Psoas muscle (tissue), 8 donors: ENCODE measurements at places on chromosomes 3 and 15. TPM values are rescaled to one million over a fixed set of nuclear protein-coding genes. Genes with fewer than 3 reads are reported as not detected.

- DNase-seq, result no peak
Observed at GRCh38 chr3:127803619-127804018, 18.7 kb downstream of the MGLL start.

GRCh38 chr3:188339410-188340295 lies 185.7 kb downstream of the LPP start:
- DNase-seq, result no peak

DNA sequence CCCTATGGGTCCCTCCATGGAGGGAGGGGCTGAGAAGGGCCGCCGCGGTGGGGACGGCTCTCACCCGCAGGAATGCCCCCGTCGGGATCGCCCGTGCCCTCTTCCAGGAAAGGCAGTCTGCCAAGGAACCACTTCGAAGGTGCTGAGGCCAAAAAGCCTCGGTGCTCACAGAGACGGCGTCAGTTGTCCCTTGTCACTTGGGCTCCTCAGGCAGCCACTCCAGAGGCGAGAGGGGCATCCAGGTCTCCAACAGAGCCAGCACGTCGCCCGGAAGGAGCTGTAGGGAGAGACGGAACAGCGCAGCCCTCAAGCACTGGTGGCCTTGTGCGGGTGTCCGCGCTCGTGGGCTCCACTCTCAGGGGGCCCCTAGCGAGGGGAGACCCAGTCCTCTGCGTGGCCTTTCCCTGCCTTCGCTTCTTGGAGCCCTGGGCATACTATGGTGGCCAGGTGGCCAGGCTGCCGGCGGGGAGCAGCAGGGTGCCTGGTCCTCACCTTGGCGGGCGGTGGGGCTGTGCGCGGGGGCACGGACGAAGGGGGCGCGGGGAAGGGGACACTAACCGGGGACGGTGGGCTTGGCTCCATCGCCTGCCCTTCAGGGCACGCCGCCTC lies 994 bp downstream of the MESP1 start:
- no peak for DNase-seq

- DNase-seq, result no peak
Observed at GRCh38 chr3:115806501-115806900, 183.2 kb downstream of the GAP43 start.

GRCh38 chr15:67968564-67968963 lies 85.6 kb upstream of the PIAS1 start:
- DNase-seq, result no peak

- no peak for DNase-seq
Observed at GRCh38 chr3:175598740-175599139, 739.6 kb downstream of the NAALADL2 start.

DNA sequence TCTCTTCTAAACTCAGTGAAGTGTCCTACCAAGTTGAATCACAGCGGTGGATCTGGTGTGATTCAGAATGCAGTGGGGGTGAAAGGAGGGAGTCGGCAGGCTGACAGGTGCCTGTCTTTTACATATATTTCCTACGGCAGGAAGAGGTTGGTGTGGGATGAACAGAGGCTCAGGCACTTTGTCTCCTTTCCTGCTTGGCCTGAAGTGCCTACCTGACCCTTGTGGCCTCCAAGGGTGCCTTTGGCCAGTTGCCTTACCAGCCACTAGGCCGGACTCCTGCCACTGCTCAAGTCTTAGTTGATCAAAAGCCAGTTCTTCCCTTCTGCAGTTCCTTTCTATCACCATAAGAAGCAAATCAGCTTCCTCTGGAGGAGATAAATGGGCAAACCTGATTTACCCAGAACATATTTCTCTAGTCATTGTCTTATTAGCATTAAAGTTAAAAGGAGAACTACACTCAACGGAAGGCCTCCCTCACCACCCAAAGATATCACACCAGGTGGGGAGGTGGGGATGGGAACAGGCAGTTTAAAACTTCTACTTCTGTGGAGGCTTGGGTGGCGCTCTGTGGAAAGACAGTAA lies 52.1 kb downstream of the CRTC3 start:
- no peak for DNase-seq

APOD gene
- 304 TPM for polyA plus RNA-seq

DNA sequence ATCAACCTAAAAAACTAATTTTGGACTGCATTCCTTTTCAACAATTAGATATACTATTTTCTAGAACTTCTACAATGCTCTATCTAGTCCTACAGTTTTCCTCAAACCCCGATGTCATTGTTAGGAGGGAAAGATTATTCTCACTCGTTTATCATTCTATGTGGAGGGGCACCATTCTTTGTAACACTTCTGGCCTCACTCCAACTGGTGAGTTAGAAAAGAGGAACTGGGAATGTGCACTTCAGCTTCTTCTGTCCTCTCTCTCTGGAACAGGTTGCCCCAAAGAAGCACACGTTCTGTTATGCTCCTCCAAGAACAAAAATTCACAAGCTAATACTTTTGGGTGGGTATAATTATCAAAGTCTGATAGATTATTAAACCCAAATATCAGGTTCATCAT lies 137.9 kb downstream of the UACA start:
- no peak for DNase-seq

EXD1 gene
- not detected for polyA plus RNA-seq

SAMMSON gene
- polyA plus RNA-seq, result not detected

GHSR gene
- not detected for polyA plus RNA-seq

- no peak for DNase-seq
Observed at GRCh38 chr3:107521469-107522059, 1.2 kb upstream of the BBX start.

GRCh38 chr15:62653122-62653521 lies 389.4 kb upstream of the TPM1 start:
- no peak for DNase-seq

DNA sequence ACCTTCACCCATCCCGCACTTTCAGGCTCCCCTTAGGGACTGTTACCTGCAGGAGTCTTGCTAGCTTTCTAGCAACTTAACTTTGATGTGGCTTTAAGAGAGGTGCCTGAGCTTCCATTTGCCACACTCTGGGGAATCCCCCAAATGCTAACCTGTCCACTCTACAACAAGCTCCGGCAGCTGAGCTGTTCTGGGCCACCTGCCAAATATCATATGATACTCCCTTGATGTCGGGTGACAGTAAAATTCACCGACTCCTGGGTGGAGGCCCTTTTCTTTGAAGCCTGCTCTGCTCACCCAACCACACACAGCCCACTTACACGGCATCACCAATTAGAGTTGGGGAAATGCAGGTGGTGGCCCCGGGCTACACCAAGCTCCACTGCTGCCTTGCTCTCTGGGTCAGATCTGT lies 38.0 kb upstream of the XCR1 start:
- DNase-seq, result peak; percentile 71

- no peak for DNase-seq
Observed at GRCh38 chr3:106392915-106393314, 524.1 kb upstream of the CBLB start.

DNA sequence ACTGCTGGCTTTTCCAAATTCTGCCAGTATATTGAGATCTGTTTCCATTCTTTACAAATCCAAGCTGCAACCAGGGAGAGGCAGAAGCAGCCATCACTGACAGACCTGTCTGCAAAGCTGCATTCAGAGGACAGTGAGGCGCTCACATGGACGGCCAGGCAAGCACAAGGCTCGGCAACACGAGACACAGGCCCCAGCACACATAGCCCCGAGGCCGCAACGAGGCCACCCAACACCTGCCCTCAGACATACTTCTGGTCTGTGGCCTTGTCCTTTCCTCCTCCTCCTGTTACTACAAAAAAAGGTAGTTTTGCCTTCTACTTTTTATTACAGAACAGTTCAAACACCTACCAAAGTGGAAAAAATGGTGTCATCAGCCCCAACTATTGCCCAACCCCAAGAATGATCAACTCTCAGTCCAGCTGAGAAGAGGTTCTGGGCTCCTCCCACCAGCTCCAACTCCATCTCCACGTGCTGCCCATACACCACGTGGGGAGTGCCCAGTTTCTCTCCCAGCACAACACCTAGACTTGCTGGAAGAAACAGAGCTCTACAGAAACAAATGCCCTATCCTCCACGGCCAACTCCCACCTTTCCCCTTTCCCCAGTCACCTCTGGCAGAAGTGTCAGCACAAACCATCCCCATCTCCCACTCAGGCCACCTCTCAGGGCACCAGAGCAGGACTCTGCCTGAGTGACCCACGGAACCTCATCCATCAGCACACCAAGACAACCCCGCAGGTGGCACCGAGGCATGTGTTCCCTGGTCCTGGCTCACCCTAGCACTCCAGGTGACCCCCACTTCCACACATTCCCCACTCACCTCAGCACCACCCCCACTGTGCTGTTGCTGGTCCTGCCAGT lies 7.4 kb downstream of the ZXDC start:
- no peak for DNase-seq

GRCh38 chr3:170440344-170440743 lies 21.7 kb downstream of the CLDN11 start:
- no peak for DNase-seq

- DNase-seq, result no peak
Observed at GRCh38 chr15:70060993-70061305, 36.8 kb downstream of the TLE3 start.

DNA sequence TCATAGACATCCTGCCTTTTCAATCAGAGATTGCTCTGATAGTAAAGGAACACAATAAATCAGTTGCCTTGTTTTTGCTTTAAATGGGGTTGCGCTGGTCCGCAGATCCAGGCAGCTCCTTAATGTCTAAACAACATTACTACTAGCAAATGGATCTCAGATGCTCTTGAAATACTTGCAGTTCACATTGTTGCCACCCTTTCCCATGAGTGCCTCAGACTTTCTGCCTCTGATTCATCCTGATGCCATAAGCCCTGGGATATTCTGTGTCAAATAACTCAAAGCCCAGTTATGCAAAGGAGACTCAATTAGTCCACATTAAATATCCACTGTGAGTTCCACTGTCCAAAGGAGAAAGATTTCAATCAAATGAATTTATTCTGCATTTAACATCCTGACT lies 196.7 kb downstream of the PLCH1 start:
- DNase-seq, result no peak

CCR9 gene
- polyA plus RNA-seq, result 0.03 TPM

GRCh38 chr3:173789530-173790162 lies 392.1 kb downstream of the NLGN1 start:
- no peak for DNase-seq

DNA sequence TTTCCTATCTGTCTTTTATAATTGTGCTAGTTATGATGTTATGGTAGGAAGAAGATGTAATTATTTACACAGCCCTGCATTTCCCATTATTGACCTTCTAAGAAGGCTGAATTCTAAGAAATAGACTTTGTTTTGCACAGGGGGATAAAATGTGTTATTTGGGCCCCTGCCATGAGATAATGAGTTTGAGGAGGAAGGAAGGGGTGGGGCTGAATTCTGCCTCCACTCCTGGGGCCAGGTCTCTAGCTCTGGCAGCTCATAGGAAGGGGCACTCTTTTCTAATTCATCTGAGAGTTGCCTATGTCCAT lies 69.2 kb upstream of the GOLGA8B start:
- no peak for DNase-seq

ISG20 gene
- polyA plus RNA-seq, result 5.7 TPM

- no peak for DNase-seq
Observed at GRCh38 chr3:63228677-63229076, 49.4 kb upstream of the SYNPR start.

DNA sequence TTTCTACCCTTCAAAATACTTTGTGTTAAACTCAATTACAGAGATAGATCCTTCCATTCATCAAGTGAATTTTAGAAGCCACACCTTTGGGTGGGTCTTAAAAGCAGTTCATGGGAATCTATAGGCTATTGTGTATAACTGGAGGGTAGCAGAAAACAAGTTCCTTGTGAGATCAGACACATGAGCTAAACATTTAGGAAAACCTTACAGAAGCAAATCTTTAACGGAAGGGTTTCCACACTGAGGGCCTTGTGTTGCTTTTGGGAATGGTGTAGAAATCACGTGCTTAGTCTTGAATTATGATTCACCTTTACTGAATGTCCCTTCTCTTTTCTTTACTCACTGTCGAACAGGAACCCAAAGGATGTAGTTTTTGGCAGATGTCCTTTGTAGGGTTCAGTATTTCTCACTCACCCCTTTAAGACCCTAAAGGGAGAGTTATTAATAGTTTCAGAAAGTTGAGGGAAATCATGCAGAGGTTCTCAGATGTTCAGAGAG lies 257.3 kb upstream of the CTDSPL start:
- DNase-seq, result no peak

DNA sequence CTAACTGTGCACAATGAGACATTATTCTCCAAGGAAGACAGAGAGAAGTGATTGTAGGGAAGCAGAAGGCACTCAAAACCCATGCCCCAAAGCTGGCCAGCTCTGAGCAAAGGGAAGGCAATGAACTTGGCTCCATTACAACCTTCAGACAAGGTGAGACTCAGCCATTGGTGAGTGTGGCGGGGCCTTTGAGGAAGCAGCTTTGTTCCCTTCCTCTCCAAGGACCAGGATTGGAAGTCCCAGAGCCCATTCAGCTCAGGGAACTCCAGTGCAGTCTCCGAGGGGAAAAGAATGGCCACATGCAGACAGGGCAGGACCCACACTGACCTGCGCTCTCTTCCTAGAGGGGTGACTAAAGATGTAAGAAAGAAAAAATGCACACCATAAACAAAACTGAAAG lies 23.1 kb downstream of the HEG1 start:
- no peak for DNase-seq

RHCG gene
- not detected for polyA plus RNA-seq

GRCh38 chr15:29127506-29128430 lies 141.9 kb downstream of the NSMCE3 start:
- DNase-seq, result no peak

DNA sequence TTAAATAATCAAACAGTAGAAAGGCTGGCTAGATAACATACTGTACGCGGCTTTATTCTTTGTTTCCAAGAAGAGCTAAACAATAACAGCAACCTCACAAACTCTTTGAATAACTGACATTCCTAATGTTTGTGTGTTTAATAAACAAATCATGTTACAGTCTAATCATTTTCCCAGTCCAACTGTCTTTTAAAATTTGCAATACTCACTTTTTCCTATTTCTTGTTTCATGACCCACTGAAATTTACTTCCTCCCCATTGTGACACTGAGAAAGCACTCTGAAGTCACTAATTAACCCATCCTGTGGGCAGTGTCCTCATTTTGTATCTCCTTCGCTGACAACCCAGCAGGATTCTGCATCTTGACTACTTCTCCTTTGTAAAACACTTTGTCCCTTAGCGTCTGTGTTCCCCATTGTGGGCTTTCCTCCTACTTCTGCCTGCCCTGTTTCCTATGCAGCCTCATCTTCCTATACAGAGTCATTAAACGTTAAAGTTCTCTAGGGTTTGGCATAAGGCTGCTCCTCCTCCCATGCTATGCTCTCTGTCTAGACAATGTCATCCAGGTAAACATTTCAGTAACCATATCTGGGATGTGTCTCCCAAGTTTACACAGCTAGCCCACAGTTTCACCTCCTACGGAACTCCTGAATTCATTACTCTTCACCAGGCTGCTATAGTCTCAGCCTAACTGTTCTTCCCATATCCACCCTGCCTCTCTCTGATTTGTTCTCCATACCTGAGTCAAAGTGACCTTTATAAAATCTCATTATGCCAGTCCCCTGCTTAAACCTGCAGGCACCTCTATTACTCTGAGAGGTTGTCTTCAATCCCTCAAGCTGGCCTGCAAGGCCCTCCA lies 148.9 kb downstream of the GREM1 start:
- DNase-seq, result no peak

DNA sequence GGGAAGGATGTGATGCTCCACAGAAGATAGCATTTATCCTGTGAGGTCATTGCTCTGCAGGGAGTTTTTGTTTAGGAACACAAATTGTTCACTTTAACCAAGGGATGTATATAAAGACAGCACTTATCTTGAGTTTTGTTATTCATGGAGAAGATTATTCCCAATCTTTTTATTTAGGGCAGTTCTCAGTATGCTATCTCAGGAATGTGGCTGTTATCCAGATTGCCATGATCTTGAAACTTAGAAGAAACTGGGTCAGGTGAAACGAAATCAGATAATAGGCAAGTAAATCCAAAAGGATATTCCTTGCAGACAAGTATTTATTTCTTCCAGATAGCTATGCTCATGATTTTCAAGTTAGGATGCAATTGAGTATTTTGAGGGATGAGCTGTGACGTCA lies 19.3 kb upstream of the TMEM42 start:
- DNase-seq, result no peak
